ENCODE measurements at places on chromosomes 7 and 10.

- DNase-seq, result no peak
Measured at GRCh38 chr7:11232462-11232861, 258.8 kb downstream of the PHF14 start.

- DNase-seq, result no peak
Measured at GRCh38 chr7:6652446-6653011, 15.4 kb downstream of the ZNF316 start.

- no peak for DNase-seq
Measured at GRCh38 chr10:70054902-70055301, 2.3 kb downstream of the MACROH2A2 start.

- DNase-seq, result no peak
Measured at GRCh38 chr10:50291261-50291850, 40.0 kb upstream of the ASAH2 start.

DNA sequence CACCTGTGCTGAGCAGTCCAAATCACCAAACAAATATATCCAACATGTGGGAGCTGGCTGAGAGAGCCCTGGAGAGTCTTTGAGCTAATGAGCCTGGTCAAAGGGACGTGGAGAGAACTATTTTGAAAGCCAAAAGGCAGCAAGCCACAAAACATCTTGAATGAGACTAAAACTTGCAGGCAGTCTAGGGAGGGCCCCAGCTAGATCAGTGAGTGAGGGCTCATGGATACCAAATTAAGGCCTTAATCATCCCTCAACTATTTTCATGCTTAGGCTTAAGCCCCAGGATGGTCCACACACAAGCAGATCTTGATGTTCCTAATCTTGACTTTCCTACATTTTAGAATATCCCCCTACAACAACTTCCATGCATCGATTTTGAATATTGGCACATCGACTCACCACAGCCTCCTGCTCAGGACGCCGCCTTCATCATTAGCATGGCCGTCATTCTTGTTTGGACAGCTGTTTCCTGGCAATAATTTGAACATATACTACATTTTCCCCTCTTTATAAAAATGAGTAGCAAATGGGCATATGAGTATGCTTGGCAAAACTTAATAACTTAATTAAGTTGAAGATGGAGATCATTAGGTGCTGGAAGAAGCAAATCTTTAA, 86.9 kb upstream of the ADAM12 start:
- no peak for DNase-seq
